ENCODE measurements at places on chromosomes 4 and X.

- DNase-seq, result no peak
Measured at GRCh38 chrX:148412006-148412405, 88.4 kb upstream of the AFF2 start.

GRCh38 chrX:52082578-52082977 is 13.6 kb upstream of the MAGED4B start:
- peak; percentile 43 for DNase-seq

DNA sequence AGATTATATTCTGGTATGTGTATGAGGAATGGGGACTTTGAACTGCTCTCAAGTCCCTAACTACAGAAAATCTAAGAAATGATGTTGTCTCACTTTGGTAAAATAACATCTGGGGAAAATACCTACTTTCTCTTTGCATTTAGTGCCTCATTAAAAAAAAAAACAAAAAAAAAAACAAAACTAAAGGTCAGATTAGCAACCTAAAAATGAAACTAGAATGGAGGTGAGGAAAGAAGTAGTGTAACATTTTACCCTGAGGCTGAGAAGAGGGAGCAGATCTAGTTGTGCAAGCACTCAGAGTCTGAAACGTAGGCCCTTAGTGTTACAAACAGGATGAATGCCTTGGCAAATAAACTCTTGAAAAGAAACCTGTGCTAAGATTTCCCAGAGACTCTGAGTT is 56.0 kb downstream of the VGLL1 start:
- DNase-seq, result no peak

DNA sequence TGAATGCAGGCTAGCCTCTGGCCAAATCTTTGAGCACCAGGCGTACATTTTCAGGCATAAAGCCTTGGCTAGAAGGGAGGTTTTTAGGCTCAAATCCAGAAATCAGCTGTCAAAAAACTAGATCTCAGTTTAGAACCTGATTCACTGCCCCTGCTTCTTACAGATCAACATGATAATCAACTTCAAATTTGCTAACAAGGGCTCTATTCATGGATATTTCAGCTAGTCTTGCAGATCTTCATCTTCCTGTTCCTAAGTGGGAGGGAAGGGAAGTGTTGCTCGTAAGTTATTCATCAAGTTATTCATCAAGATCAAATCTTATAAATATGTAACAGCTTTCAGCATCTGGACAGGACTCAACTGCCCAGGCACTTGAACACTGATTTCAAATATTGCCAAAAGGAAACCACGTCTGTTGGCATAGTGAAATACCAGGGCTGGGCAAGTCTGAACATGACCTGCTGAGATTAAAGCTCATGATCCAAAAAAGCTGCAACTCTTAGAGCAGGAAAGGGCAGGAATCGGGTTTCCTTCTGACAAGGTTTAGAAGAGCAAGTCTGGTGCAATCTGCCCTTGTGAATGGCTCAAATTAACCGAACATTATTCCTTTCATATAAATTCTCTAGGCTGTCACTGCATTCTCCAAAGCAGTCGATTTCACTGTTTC is 200.3 kb downstream of the PDGFC start:
- peak; percentile 83 for DNase-seq

GRCh38 chr4:99062120-99062519 is 26.5 kb downstream of the ADH5 start:
- no peak for DNase-seq

GRCh38 chr4:71867598-71867997 is 83.7 kb upstream of the GC start:
- no peak for DNase-seq

DNA sequence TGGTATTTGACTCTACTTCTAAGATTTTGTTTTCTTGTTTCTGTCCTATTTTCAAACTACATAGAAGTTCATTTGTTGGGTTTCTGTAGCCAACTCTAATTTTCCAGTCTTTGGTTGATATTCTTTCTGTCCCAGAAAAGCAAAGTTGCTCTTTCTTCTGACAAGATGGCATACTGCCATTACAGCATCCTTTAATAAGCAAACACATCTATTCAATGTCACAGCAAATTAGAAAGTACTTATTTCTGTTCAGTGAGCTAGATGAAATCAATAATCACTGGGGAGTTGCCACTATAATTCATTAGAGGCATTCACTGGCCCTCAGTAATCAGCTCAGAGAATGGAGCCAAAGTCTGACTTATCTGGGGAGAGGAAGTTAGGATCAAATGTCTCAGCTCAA is 1258.0 kb upstream of the IGFBP7 start:
- DNase-seq, result no peak

Measured in KBM-7 (cell line).